ENCODE measurements at places on chromosomes 4 and X.

DNA sequence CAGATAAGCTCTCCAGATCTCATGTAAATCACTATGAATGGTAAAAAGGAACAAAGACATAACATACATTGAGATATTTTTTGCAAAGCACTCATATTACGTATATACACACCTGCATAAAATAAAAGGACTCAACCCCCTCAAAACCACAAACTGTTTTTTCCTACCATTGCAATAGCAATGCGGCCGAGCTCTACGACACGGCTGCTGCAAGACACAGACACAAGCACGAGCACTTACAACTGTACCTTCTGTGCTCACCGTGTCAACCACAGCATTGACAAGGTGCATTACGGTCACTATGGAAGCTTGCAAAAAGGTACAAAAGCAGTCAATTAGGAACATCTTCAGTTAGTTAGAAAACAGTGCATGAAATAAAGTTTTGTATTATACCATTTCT is 37.1 kb upstream of the MTNR1A start:
- DNase-seq: no peak

GRCh38 chr4:38163216-38164006 is 203.2 kb downstream of the PTTG2 start:
- DNase-seq: no peak

DNA sequence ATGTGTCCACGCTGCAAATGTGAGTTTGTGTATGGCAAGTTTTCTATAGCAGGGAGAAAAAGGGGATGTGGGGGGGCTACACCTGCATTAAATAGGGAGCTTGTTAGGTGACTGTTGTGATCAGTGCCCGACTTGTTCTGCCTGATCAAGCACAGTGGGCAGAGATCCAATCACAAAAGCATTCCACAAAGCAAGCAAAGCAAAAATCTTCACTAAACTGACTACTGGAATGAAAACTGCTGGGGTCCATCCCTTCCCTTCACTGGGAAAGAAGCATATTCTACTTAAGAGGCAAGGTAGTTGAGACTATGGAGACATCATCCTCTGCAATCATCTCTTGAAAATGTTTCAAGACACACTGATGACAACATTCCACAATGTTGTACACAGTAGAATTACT is 5.2 kb downstream of the IRS4 start:
- no peak for DNase-seq

DNA sequence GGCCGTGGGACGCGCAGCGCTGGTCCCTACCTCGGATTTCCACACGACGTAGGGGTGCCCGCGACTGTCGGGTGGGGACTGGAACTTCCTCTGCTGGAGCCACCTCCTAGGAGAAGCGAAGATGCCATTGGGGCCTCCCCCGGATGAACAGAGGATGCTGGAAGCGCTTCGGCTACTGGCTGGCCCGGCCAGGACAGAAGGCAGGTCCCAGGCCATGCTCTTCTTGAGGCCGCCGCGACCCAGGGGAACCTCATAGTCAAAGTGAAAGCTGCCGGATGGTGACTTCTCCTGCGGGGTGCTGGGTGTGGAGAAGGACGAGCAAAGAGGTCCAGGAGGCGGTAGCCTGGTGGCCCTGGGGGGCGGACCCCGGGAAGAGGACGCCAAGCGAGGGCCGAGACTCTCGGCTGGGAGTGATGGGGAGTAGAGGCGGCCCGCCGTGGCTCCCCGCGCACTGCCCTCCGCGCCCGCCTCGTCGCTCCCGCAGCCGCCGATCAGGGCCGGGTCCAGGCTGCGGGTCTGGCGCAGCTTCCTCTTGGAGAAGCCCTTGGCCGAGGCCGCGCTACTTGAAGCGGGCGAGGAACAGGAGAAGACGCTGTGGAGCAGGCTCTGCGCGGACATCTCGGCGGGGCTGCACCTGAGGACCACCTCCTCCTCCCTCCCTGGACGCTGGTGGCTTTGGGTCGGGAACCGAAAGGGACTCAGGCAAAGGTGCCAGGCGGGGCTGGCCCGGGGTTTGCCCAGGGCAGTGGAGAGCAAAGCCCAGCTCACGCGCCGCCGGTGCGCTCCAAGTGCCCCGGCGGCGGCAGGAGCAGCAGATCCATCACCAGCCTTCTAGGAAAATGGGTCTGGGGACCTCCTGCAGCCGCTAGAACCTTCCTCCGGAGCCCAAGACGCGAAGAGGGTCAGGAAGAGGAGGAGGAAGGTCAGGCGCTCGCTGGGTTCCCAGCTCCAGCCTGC is 1.2 kb downstream of the ARHGAP6 start:
- DNase-seq: no peak
